A172 (cell line): ENCODE measurements at places on chromosomes 1 and 21. TPM values are rescaled to one million over a fixed set of nuclear protein-coding genes. Genes with fewer than 3 reads are reported as not detected.

- no peak for DNase-seq
Observed at GRCh38 chr1:18032172-18032859, 75.3 kb upstream of the IGSF21 start.

TMCO4 gene
- total RNA-seq, result 4.0 and 12.6 TPM in 2 replicates

ITLN2 gene
- not detected in 2 replicates for total RNA-seq

LEFTY1 gene
- total RNA-seq, result not detected in 2 replicates

LENEP gene
- not detected in 2 replicates for total RNA-seq

AMY2A gene
- not detected in 2 replicates for total RNA-seq

KPRP gene
- not detected in 2 replicates for total RNA-seq
